ENCODE measurements at places on chromosomes 6 and 20.

GRCh38 chr20:54014293-54014926 is 56.0 kb downstream of the BCAS1 start:
- no peak for DNase-seq

- DNase-seq: no peak
Measured at GRCh38 chr6:19734061-19734460, 103.1 kb upstream of the ID4 start.

GRCh38 chr6:37619641-37620040 is 78.0 kb downstream of the MDGA1 start:
- DNase-seq: no peak

GRCh38 chr6:22008248-22008836 is 288.5 kb downstream of the PRL start:
- DNase-seq: no peak

- no peak for DNase-seq
Measured at GRCh38 chr6:167244991-167245390, 46.1 kb upstream of the UNC93A start.

Data from activated T-cell treated with anti-CD3 and anti-CD28 coated beads for 4 hours (primary cell).